Stimulated activated CD8-positive, alpha-beta memory T cell treated with anti-CD3 and anti-CD28 coated beads, Interleukin-4, amount 100 ng/mL, for 1 hour (primary cell): ENCODE measurements at places on chromosomes 3 and 15.

GRCh38 chr3:120839120-120839519 is 68.9 kb upstream of the STXBP5L start:
- no peak for DNase-seq

DNA sequence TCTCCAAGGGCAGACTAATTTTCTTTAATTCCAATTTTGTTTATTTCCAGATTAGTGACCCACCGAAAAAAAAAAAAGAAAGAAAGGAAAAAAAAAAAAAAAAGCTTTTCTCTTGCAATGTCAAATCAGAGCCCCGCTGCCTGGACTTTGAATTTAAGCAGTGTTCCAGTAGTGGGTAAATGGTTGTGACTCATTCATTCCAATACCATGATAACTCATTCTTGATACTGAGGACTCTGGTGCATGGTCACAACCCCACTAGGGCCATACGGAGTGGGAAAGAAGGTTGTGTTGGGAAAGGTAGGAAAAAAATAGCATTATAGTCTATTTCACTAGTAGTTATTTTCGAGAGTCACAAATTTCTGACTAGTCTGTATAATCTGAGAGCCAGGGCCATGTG is 59.1 kb upstream of the COL8A1 start:
- no peak for DNase-seq

- DNase-seq = no peak
Measured at GRCh38 chr3:45741742-45742460, 52.7 kb downstream of the SACM1L start.

DNA sequence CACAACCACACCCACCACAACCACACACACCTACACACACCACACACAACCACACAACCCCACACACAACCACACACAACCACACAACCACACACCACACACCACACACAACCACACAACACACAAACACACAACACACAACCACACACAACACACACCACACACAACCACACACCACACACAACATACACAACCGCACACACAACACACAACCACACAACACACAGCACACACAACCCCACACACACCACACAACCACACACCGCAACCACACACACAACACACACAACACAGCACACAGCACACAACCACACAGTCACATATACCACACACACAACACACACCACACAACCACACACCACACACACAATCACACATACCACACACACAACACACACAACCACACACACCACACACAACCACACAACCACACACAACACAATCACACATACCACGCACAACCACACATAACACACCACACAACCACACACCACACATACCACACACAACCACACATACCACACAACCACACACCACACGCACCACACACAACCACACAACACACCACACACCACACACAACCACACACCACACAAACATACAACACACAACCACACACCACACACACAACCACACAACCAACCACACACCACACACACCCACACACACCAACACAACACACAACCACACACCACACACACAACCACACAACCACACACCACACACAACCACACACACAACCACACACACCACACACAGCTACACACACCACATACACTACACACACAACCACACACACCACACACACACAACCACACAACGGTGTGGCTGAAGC is 23.7 kb downstream of the CPN2 start:
- no peak for DNase-seq

DNA sequence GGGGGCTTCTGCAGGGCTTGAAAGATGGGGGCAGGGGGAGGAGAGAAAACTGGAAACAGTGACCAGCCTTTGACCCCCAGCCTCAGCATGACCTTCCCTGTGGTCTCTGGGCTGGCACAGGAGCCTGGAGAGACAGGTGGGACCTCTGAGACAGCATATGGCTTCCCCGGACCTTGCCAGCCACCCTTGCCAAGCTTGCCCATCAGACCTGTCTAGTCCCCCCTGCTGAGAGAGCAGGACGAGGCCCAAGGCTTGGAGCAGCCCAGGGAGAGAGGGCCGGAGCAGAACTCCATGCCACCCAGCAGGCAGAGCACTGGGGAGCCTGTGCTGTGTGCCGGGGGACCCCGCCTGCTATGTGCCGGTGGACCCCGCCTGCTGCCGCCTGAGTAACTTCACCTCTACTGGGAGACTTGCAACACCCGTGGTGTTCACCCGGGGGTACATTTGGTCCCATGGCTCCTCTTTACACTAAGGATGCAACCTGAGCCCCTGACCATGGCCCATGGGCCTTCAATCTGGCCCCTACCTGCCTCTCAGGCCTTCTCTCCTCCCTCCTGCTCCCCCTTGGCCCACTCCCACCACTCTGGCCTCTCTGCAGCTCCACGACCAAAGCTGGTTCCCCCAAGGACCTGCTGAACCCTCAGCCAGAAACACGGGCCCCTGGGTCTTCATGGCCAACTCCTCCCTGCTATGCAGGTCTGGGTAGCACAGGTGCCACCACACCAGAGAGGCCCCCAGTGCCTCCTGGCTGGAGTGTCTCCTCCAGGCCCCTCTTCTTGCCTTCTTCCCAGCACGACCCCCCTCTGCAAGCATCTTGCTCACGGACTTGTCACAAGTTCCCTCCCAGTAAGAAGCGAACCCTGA is 21.1 kb upstream of the SLC41A3 start:
- DNase-seq = no peak

DNA sequence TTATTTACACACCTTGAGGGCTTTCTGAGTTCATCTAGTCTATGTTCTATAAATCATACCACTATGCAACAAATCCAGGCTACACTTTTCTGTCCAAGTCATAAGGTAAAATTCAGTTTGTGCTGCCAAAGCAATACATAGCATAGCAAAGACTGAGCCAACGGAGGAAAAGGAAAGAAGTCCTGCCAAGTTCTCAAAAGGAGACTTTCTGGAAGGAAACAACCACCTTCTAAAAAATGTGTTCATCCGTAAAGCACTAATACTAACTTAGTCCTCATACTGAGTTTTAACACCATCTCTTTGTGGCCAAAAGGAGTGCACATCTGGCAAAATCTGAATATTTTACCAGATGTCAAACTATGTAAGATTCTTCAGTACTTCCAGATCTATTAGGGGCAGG is 620.2 kb downstream of the RBMS3 start:
- no peak for DNase-seq

DNA sequence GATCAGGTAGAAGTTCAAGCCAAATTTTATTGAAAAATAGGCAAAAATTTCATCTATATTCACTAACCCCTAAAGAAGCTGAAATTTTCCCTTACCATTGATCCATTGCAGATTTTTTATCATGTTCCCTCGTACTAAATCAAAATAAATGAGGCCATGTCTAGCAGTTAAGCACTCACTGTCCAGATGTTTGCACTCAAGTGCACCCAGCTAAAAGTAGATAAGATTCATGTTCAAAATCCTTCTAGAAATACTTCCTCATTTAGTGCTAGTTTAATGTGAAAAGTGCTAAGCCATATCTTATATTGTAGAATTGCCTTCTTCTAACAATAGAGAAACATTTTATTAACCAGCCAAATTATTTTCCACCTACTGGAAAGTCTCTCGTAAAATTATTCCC is 164.7 kb upstream of the UBE2E2 start:
- no peak for DNase-seq

- DNase-seq = no peak
Measured at GRCh38 chr3:13242364-13242737, 169.1 kb upstream of the IQSEC1 start.

GRCh38 chr3:173711619-173712018 is 314.1 kb downstream of the NLGN1 start:
- no peak for DNase-seq

- no peak for DNase-seq
Measured at GRCh38 chr3:120688121-120688520, 6.1 kb upstream of the HGD start.

DNA sequence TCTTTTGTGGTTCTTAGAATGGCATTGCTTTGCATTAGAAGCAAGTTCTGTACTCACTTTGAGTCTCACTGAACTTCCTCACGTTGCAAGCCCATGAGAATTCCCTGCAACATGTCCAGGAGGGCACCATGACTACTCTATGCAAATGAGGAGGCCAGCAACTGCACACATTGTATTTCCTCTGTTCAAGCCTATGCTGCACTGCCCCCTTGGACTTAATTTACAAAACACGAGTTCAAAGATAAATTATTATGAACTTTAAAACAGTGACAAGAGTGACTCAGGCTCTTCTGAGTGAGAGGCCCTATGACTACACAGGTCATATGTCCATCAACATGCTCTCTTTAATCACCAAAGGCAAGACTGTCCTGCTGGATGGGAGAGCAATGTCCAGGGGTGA is 484.2 kb upstream of the ATP11B start:
- no peak for DNase-seq

DNA sequence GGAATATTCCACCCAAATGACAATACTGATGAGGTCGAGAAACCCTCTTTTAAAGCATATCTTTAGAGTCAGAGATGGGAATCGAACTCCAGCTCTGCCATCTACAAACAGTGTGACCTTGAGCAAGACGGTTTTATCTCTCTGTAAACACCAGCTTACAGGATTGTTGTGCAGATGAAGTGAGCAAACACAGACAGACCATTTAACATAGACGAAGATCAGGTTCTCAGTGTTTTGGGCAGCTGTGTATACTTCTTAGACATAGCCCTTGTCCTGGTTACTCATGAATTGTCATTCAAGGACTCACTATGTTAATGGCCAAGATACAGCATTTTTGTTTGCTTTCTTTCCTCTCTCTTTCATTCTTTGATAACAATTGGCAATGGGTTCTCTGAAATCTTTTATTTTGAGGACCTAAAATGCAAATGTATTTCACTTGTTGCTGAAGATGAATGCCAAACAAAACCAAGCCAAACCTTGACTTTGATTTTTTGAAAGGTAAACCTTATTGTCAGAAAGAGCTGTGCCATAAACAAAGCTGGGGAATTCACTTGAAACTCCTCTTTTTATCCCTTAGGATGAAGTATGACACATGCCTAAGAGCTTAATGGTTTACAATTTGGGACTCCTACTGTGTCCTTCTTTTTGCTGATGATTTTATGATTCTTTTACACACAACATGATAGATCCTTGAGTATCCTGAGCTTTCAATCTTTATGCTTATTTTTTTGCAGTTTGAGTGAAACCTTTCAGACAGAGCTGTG is 250.0 kb upstream of the PDZRN3 start:
- no peak for DNase-seq
